ENCODE measurements at places on chromosomes 1 and 21. TPM values are rescaled to one million over a fixed set of nuclear protein-coding genes. Genes with fewer than 3 reads are reported as not detected.

The POLR3GL gene
- total RNA-seq, result 44.0 TPM

GRCh38 chr1:7293702-7294629 is 477.1 kb upstream of the VAMP3 start:
- no peak for DNase-seq

DNA sequence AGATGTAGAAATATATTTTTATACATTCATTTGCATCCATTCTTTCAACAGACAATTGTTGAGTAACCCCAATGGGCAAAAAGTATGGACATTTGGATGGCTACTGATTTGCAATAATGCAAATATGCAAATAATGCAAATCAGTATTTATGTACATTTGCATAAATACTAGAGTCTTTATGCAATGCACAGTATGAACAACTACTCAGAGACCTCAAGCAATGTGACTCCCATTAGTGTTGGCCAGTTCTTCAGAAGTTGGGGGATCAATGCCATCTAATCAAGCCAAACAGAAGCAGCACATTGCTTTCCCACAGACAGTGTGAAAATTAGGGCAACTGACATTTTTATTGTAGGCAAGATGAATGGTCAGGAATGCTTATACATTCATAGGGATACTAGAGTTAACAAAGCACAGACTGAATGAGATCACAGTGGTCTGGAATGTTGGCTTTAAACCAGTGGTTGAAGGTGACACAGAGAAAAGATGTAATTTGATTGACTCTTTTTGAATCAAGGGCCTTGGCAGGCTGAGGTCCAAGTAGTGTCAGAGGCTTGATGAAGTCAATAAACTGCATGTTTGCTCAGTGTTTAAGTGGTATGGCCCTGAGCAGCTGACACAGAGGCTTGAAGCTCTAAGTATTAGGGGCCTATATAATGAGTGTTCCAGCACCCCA is 256.6 kb downstream of the CTH start:
- no peak for DNase-seq

DNA sequence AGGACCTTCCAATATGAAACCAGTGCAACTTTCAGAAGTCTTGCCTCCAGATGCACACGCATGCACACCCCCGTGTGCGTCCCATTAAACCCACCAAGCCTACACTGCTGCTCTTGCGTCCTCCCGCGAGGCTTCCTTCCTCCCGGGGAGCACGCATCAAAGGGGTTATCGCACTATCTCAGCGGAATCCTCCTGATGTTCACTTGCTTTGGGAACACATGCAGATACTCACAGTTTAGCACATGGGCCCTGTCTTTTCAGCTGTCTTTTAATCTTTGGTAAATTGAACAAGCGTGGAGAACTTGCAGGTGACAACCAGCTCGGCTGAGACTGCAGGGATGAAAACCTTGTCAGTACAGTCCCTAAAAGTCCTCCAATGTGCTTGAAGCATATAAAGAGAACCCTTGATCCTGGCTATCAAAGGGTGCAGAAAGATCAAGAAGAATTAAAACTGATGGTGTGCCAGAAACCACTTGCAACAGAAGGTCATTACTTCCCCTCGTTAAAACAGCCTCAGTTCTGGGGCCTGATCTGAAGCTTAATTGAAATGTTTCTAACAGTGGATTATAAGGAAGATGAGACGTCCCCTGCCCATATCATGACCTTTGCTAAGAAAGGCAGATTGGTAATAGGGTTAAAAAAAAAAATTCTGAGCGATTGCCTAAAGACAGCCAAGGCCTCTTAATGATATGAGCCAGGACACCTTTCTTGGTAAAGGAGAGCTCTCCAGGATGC is 149.4 kb upstream of the LMO4 start:
- no peak for DNase-seq

- DNase-seq, result peak; percentile 57
Observed at GRCh38 chr21:44618504-44618903, 6.6 kb downstream of the KRTAP10-8 start.

DNA sequence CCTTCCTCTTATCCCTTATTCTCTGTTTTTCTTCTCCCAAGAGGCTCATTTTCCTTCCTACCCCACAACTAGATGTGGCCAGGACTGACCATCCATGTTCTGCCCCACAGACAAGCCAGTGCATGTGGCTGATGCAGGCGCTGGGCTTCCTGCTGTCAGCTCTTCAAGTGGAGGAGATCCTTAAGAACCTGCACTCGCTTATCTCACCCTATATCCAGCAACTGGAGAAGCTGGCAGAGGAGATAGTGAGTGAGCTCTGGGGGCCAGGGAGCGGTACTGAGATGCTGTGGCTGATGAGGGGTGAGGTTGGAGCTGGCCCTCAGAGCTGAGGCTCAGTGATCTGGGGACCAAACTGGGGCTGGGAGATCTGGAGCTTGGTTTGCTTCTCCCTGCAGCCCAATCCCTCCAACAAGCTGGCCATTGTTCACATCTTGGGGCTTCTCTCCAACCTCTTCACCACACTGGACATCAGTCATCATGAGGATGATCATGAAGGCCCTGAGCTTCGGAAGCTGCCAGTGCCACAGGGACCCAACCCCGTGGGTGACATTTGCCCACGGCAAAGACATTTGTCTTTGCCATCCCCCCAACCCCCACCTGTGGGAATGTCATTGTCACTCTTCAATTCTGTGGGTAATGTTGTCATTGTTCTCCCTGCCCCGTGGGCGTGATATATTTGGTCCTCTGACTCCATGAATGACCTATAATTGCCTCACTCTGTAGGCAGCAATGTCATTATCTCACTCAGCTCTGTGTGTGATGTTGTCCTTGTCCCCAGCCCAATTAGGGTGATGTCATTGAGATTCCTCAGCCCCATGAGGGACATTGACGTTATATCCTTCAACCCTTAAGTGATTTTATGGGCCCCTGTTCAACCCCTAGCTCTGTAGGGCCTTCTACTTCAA is 11.2 kb upstream of the DPH2 start:
- DNase-seq, result no peak

The CD34 gene
- 72.1 TPM for total RNA-seq

The CFAP74 gene
- total RNA-seq, result not detected

The ETV3L gene
- total RNA-seq, result not detected

The OPRD1 gene
- not detected for total RNA-seq
